Mesothelial cell of epicardium (in vitro differentiated cells): ENCODE measurements at places on chromosomes 2 and 18.

DNA sequence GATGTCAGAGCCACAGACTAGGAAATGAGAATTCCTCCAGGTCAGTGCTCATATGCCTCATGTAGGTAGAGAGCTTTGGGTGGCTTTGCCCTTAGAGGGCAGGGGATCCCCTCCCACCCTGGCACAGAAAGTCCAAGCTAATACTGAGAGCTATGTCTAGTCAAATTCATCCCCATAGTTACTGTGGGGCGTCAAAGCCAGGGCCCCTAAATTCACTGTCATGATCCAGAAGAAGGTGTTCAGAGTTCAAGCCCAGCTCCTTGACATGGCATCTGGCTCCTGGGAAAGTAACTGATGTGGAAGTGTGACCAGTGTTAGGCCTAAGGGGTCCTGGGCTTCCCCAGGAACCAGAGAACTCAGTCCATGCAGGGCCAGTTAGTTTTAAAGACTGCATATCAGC, 1.8 kb downstream of the THNSL2 start:
- no peak for DNase-seq

DNA sequence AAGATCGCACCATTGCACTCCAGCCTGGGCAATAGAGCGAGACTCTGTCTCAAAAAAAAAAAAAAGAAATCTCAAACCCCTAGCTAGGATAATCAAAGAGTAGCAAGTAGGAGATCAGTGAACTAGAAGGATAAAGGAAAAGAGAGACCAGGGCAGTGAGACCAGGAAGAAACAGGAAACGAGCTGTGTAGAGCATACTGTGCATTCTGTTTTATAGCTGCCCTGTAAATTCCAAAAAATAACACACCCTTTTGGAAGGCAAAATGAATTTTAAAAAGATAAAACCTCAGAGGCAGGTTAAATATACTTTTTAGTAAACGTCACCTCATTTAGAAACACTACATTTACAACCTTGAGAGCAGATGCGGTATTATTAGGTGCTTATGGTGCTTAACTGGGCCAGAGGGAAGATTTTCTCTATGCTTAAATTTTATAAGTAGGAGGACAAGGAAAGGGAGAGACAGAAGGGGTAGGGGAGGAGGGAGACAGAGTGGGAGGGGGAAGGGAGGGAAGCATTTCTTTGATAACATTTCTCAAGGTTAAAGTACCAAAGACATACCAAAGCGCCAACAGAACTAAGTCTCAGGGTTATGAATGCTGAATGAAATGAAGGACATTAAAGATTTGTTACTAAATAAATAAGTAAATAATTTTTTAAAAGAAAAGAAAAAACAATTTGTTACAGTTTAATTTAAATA, 30.1 kb downstream of the FEZ2 start:
- no peak for DNase-seq

GRCh38 chr2:223086370-223086981, 34.5 kb downstream of the KCNE4 start:
- no peak for DNase-seq

DNA sequence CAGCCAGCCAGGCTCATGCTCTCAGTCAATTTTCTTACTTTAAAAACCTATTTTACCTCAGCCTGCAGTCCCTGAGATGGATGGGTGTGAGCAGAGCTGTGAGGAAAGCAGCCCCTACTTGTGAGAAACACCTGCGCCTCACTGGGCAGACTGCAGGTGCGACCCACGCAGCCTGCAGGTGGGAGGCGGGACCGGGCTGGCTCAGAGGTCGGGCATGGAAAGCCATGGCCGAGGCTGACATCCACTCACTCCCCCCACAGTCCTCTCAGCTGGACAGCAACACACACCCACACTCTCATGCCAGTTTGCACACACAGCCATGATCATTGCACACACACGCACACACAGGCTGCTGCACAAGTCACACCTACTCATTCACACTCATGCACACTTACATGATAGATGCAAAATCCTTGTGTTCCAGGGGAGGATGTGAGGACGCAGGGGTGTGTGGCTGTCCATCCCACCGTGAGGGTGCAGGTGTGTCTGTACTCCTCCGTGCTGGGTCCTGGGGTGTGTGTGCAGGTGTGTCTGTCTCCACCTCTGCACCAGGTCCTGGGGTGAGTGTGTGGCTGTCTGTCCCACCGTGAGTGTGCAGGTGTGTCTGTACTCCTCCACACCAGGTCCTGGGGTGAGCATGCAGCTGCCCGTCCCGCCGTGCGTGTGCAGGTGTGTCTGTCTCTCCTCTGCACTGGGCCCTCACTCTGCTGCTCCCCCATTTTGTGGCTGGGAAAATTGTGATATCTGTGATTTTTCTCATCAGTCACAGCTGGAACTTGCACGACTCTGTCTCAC, 166.5 kb downstream of the RTP5 start:
- DNase-seq, result no peak

DNA sequence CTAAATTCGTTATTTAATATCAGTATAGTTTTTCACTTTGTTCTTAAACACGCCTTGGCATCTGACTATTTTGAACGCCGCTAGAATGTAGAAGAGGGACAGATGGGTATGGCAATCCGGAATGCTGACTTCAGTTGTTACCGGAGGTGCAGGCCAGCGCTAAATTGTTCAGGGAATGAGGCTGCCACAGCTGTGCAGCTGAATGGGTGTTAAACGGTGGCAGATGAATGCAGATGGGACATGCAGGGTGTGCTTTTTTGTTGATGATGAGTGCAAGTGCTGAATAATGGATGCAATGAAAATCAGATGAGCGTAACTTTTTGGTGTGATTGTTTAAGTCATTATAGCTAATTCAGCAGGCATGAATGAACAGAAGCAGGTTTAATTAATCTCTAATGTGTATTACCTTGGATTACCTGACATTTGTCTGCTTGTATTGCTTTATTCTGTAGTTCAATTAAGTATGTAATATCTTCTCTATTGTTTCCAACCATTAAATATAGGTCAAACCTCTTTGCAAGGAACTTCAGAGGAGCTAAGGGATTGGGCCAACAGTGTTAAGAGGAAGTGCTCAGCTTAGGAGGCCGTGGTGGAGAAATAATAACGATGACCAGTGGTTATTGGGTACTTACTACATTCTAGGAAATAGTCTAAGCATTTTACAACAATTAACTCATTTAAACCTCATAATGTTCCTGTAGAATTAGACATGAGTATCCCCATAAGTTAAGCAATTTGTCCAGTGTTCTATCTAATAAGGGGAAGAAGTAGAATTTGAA, 11.9 kb upstream of the CREG2 start:
- DNase-seq, result no peak

DNA sequence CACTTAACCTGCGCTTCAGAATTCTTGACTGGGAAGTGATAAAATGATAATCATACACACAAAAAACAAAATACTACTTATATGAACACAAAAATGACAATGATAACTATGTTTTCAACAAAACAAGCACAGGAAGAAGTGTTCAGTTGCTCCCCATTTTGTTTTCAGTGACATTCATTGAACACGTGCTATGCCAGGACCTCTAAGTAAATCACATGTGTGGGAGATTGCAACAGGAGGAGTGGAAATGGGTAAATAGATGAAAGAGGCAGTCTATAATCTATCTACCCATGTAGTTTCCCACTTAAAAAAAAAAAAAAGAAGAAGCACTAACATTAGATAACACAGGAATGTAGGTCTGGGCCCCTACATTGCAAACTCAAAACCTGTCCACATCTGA, 183.5 kb upstream of the HNRNPA3 start:
- no peak for DNase-seq

DNA sequence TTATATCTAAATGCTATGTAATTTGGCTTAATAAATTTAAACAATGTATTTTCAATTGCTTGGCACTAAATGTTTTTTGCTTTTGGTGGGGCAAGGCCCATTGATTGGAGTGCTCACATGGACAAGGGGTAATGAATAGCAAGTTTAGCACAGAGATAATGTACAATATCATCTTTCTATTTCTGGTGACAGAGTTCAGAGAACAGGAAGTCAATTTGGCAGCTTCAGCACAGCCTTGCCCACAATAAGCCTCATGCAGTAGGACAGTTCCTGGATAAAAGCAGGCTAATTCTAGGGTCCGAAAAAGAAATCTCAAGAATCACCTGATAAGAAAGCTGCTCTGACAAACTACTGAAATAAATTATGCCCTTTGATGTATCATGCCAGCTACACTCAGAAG, 443.9 kb upstream of the FSHR start:
- no peak for DNase-seq

- DNase-seq, result no peak
These were observed 33.1 kb downstream of the FAM171B start for GRCh38 chr2:186726938-186727337.

DNA sequence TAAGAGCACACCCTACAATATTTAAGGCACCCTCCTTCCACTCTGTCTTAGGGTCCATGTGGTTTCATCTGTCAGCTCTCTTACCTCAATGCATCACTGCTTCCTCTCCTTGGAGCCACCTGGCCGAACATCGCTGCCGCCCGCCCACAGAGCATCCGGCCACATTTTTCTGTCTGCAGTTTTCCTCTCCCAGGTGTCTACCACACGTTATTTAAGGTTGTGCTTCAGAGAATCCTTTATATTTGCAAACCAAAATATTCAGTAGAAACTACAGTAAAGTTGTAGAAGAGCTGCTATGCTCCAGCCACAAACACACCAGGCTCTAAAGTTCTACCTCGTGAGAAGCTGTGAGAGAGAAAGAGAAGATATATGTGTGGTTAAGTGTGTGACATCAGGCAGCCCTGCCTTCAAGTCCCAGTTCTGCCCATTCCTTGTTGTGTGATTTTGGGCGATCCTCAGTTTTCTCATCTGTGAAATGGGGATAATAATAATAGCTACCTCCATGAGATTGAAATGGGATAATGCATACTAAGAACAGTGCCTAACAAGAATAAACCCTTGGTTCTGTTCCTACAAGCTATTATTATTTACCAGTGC, 4.9 kb upstream of the STK17B start:
- no peak for DNase-seq

GRCh38 chr18:9786631-9787030, 78.5 kb downstream of the RAB31 start:
- no peak for DNase-seq

- no peak for DNase-seq
These were observed 29.5 kb downstream of the FLACC1 start for GRCh38 chr2:201327678-201328077.

GRCh38 chr18:35436076-35436649, 59.0 kb upstream of the ZNF396 start:
- no peak for DNase-seq

DNA sequence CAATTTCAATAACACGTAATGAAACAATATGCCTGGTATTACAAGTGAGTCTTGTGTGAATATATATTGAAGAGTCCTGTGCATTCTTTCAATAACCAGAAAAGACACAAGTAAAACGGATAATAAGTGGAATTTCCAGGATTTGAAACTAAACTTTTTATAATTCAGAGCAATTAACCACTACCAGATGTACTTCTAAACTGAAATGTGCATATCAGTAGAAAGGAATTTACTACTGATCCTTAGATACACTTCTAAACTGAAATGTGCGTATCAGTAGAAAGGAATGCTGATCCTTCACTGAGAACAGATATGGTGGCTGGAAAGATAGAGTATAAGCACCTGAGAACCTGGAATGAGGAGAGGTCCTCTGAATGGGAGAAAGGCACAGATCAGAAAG, 470.9 kb upstream of the SPHKAP start:
- no peak for DNase-seq
